Skin of body (tissue), 3 donors: ENCODE measurements at places on chromosomes 1 and 21.

DNA sequence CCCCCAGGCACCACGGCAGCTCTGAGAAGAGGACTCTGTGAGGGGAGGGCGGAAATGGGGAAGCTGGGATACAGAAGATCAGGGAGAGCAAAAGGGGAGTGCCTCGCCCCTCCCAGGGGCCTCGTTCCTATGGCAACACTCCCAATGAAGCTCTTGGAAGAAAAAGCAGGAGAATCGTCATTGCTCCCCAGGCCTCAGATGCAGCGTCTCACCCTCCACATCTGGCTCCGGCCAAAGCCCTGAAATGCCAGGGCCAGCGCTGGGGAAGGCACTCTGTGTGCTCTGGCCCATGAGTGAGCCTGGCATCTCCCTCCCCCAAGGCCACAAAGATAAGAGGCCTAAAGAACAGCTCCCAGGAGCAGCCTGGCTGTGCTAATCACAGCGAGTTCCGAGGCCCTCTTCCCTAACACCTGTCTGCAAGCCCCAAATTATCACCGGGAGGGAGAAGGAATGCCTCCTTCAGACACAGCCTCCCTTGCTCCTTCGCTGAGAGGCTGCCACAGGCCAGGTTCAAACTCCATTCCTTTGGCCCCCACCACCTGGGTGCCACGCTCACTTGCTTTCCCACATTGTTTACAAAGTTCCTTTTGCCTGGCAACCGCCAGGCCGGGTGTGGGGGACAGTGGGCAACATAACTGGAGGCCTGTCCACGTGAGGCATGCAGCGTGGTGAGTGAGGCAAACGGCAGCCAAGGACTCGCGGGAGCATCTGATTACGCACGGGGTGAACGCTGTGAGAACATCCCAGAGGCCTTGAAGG lies 27.8 kb downstream of the ECE1 start:
- DNase-seq: peak; percentile 66

DNA sequence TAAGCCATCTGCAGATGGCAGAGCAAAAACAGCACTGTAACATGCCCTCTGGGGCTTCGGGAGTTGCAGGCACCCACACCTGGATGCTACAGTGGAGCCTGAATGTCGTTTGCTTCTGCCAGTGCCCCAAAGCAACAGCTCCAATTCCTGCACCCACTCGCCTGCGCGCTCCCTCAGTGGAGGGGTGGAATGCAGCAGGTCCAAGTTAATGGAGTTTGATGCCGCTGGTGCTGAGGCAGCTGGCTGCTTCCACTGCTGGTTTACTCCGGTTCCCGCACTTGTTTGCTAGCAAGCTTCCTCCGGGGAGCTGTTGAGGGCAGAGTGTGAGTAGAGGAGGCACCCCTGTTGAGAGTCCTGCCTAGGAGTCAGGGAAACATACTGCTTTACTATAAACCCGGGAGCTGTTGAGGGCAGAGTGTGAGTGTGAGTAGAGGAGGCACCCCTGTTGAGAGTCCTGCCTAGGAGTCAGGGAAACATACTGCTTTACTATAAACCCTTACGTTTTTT lies 584.0 kb upstream of the TMPRSS15 start:
- DNase-seq: no peak

GRCh38 chr1:209850342-209850979 lies 22.7 kb downstream of the UTP25 start:
- no peak for DNase-seq

- no peak for DNase-seq
These were observed 3.9 kb upstream of the MEF2D start for GRCh38 chr1:156504438-156504813.

- DNase-seq: no peak
These were observed 63.7 kb downstream of the DYRK1A start for GRCh38 chr21:37430184-37430821.

DNA sequence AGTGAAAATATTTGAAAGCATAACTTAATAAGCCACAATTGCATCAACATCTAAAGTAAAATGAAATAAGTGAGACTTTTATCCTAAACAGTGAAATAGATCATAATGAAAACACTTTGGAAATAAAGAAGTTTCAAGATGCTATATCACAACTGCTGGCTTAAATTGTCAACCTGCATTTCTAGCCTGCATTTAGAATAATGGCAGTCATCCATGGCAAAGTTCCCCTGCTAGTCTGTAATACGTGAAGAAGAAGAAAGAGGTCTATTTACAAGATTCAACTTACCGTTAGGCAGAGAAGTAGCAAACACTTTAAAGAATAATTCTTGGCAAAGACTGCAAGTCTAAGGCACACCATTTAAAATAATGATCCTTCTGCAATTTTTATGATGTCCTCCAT lies 133.6 kb downstream of the DPYD start:
- DNase-seq: no peak

DNA sequence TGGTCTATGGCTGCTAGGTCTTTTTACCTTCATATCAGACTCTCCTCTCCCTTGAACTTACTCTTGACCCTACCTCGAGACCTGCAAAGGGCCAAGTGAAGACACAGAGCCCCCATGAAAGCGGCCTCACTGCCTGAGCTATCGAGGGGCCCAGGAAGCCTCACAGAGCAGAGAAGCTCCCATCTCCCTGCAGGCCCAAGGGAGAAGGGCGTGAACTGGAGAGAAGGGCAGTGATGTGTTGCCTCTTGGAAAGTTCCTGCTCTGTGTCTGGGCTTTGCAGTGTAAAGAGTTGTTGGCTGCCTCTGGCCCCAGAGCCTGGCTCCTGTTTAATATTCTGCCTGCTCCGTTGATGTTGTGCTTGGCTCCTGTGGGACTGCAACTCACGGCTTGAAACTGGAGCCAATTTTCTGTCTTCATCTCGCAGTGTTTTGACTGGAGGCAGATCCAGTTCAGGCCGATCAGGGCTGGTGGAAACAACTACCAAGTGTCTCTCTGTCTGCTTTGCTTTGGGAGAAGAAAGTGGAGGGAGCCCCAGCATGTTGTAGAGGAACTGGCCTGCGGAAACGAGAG lies 4.3 kb downstream of the SERTAD4 start:
- peak; percentile 87 for DNase-seq

- no peak for DNase-seq
These were observed 14.4 kb downstream of the CDK18 start for GRCh38 chr1:205518661-205519540.

- DNase-seq: no peak
These were observed 736 bp downstream of the KCNC4 start for GRCh38 chr1:110210604-110211495.

DNA sequence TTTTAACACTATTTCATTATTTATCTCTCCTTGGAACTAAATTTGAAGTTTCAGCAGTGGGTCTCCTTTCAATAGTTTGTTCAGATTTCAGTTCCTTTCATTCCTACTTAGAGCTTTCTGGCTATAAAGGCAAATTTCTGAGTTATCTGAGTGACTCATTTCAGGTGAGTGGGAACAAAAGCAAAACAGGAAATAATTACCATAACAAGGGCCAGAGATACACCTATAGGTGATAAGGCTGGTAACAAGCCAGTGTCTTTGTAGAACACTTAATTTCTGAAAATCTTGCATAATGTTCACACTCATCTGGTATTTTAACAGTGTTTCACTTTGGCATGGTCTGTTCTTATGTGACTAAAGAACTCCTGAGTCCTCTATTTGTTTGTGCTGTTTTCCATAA lies 64.5 kb upstream of the PRRC2C start:
- DNase-seq: no peak

GRCh38 chr1:18118078-18118477 lies 10.5 kb downstream of the IGSF21 start:
- DNase-seq: no peak

- DNase-seq: no peak
These were observed 93.1 kb upstream of the BCAR3 start for GRCh38 chr1:93774707-93775106.

DNA sequence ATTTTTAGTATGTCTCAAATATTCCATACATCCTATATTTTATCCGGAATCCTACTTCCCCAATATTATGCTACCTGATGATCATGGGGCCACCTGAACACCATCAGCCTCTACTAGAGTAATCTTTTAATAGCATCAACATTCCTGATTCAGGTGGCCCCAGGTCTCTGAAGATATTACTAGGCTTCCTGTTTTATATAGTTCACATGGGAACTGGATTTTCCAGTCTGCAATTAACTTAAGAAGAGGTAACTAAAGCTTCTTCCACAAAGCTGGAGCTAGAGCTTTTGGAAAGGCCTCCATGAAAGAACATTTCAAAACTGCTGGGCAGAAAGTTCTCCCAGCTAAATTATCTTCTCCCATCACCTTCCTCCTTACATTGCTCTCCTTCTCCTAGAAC lies 72.3 kb upstream of the ADAM30 start:
- no peak for DNase-seq

DNA sequence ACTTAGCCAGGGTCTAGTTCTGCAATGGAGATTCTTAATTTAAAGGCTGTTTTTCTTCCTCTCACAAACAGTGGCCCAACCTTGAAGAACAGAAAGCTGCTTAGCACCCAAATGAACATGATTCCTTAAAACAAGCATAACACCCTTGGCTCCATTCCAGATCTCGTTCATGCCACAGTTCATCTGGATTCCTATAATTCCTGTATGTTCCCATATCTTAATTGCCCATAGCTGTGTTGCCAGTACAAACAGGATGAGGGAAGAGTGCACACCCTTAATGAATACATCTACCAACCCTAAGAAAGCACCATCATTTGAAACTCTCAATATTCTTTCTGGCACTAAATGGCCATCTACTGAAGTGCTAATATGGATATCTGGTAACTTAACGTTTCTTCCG lies 45.5 kb downstream of the TGFB2 start:
- no peak for DNase-seq

- no peak for DNase-seq
These were observed 36.4 kb downstream of the ZNF684 start for GRCh38 chr1:40567825-40568224.

GRCh38 chr1:207578796-207579435 lies 66.0 kb upstream of the CR1L start:
- DNase-seq: no peak

- DNase-seq: no peak
These were observed 6.4 kb downstream of the OR2C3 start for GRCh38 chr1:247529771-247530355.

- no peak for DNase-seq
These were observed 19.8 kb upstream of the FAM110D start for GRCh38 chr1:26138974-26139558.

DNA sequence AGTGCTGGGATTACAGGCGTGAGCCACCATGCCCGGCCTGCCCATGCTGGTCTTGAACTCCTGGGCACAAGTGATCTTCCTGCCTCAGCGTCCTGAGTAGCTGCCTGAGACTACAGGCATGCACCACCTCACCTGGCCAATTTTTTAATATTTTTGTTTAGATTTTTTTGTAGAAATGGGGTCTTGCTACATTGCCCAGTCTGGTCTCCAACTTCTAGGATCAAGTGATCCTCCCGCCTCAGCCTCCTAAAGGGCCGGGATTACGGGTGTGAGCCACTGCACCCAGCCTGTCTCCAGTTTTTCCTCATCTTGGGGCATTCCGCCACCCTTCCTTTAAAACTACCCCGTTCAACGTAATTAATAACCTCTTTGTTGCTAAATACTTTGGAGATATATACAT lies 7.4 kb downstream of the PMF1 start:
- no peak for DNase-seq

DNA sequence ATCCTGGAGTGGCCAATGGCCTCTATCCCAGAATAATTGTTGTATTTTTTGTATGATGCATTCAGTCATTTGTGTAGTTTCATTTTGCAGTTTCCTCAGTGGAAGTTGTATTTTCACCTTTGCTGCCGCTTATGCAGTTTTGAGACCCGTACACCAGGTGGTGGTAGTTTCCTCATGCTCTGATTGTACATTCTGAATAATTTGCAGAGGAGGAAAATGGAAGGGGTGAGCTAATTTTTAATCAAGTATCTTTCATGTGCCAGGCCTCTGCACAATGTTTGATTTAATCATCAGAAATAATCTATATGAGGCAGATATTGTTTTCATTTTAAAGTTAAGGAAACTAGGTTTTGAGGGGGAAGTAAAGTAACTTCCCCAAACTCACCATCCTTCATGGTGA lies 29.5 kb downstream of the HLX start:
- no peak for DNase-seq

GRCh38 chr1:185342672-185343259 lies 25.7 kb upstream of the IVNS1ABP start:
- no peak for DNase-seq

- no peak for DNase-seq
These were observed 7.3 kb upstream of the STUM start for GRCh38 chr1:226541231-226541630.

DNA sequence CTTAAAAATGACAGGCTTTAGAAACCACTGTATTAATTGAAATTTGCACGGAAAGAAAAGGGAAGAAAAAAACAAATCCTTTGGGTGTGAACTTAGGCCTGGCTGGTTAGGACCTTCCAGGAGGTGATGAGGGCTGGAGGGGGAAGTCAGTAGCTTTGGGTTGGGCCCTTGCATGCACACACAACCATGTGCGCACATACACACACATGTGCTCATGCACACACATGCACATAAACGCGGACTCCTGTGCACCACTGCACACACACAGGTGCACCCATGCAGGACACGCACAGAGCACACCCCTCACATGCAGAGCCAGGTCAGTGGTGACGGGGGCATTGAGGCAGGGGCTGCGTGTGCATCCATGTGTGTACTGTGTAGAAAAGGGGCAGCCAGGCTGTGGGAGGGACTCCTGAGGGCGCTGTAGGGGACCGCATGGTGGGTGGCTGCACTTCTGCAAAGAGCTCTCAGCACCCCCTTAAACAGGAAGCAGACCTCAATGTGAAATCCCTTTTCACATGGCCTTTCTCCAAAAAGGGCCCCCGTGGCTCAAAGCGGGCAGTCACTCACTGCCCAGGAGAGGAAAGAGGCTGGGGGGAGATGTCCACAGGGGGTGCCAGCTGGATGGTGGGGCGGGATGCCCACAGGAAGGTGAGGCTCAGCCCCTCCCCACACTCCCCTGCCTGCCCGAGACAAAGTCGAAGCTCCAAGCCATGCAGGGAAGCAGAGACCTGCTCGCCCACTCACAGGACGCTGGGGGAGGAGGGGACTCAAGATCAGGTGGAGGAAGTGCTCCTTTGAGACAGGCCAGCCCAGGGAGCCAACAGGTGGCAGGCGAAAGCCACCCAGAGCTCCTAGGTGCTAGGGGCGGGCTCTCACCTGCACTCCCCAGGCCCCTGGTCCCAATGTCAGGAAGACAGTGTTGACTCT lies 95.2 kb downstream of the ITPKB start:
- no peak for DNase-seq

DNA sequence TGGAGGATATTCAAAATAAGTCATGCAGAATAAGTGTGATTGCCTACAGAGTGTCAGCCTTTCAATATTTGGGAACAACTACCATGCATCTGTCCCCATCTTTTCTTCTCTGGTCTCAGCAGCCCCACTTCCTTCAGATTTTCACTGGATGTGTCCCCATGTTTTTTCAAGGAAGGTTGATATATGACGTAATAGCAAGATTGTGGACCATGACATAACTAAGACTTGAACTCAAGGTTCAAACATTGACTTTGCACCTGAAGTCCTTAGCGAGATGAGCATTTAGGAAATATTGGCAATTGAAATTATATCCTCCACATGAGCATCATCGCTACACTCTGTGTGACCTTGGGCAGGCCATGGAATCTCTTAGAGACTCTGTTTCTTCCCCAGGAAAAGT lies 5.8 kb downstream of the NAV1 start:
- no peak for DNase-seq

- no peak for DNase-seq
These were observed 888.2 kb upstream of the CXADR start for GRCh38 chr21:16624479-16625118.

- no peak for DNase-seq
These were observed 47.2 kb upstream of the SYT14 start for GRCh38 chr1:209890641-209891330.

GRCh38 chr1:112849425-112850033 lies 106.5 kb downstream of the SLC16A1 start:
- no peak for DNase-seq

GRCh38 chr1:173403996-173404395 lies 73.1 kb upstream of the PRDX6 start:
- DNase-seq: no peak
